ENCODE measurements at places on chromosomes 5 and 9.
A peak's percentile ranks its signal among the peaks of the same experiment; 100 is the strongest.

DNA sequence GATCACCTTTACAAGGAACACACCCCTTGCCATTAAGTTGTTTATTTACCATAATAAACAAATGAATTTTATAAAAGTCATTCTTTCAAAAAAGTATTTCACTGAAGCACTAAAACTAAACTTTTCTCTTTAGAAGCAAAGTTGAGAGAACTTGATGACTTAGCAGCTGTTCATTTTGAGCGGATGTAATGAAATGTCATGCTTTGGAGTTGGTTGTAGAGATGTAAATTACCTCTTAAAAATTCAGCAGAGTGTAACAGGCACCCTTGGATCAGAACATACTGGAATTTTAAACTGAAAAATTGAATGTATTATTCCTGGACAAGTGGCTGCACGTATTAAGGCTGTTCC is 617.2 kb downstream of the PDE4D start:
- DNase-seq = no peak

DNA sequence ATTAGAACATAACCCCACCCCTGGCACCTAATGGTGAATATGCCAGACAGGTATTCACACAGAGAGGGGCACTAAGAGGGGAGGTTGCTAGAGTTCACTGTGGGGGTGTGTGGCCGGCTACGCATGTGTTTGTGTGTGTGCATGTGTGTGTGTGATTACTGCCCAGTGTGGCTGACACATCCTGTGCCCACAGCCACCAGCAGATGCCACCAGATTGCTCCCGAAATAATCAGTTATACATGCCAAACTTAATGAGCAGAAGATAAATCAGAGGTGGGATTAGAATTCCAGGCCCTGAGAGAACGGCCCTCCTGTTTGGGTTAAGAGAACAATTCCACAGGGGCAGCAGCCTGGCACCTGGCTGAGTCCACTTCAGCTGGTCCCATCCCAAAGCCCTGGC is 91.8 kb upstream of the TBCA start:
- DNase-seq = no peak

DNA sequence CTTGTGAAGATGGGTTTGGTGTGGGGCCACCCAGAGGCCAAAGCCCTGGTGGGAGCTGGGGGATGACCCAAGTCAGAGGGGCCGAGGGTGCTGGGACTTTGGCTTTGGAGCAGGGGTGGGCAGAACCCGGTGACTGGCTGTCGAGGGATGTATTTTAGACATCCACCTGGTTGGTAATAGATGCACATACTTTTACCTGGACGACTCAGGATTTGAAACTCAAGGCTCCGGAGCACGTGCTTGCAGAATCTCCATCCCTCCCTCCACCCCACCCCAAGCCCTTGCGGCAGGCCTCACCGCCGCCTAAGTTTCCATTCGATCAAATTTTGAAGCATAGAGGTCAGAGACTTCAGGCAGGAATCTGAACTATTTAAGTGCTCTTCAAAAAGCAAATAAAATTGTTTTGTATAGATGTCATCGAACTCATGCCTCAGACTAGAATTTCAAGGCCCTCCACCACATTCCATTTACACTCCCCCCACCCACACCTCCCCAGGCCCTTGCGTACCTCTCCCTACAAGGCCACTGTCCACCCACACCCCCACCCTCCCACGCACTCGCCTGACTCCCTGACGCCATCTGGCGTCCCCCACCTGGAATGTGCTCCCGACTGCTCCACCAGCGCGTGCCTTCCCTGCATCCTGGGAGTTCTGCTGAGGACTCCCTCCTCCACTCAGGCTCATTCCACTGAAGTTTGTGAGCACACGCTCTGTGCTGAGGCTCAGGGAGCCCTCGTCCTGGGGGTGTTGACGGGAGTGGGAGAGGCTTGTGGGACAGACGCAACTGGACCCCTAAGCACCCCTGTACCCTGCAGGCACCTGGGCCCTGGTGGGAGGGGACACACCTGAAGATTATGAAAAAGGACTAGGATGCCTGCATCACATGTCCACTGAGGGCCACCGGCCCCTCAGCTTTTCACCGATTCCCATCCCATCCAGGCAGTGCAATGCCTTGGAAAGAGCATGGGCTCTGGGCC is 56.4 kb upstream of the RPL26L1 start:
- DNase-seq = no peak

- DNase-seq = no peak
Measured at GRCh38 chr5:151625285-151625684, 34.2 kb upstream of the FAT2 start.

DNA sequence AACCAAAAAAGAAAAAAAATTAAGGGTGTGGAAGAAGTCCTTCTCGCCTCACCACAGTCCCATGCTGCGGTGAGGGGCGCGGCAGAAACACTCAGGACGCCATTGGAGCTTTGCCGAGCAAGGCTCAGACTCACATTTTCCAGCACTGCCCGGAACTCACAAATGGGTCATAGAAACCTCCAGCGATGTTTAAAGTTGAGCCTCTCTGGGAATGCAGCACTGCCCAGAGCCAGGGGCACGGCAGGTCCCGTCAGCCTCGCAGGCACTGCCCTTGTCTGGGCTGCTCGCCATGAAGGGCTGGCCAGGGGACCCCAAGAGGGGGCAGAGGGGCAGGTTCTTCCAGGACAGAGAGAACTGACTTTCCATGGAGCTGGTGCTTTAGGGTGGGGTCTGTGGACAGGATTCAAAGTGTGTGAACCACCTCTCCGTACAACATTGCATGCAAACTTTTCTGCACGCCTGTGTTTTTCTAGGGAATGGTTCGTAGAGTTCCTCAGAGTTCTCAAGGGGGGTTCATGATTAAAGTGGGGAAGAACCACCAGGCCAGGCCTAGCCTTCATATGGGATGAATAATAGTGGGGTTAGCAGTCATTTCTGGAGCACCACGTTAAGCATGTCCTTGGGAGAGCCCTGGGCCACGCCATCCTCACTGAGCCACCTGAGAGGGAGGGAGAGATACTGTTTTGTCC is 38.4 kb downstream of the PRRX2 start:
- DNase-seq = no peak

GRCh38 chr9:126875756-126876510 is 15.5 kb downstream of the ZBTB34 start:
- no peak for DNase-seq

- no peak for DNase-seq
Measured at GRCh38 chr5:16812911-16813310, 123.2 kb downstream of the MYO10 start.

DNA sequence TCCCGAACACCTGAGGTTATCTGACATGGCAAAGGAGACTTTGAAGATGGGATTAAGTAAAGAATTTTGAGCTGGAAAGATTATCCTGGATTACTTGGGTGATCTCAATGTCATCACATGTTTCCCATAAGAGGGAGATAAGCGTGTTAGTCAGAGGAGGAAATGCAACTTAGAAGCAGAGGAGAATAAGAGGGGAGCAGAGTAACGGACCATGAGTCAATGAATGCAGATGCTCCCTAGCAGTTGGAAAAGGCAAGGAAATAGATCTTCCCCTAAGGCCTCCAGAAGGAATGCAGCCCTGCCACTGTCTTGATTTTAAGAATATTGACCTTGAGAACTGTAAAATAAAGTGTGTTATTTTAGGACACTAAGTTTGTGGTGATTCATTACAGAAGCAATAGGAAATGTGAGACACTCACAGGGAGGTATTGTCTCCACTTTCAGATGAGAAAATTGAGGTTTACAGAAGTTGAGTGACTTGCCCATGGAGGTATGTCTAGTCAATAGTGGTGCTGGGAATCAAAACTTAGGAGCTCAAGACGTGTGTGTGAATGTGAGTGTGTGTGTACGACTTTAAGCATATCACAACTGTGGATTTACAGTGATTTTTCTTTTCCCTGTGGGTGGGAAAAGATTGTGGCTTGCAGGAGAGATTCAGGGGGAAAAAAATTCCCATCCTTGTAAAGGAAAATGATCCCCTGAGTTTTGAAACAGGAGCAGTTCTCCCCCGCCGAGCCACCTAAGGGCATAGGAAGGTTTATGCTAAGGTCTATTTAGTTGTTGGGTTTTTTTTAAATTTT is 125.3 kb downstream of the TRIM32 start:
- DNase-seq = no peak

DNA sequence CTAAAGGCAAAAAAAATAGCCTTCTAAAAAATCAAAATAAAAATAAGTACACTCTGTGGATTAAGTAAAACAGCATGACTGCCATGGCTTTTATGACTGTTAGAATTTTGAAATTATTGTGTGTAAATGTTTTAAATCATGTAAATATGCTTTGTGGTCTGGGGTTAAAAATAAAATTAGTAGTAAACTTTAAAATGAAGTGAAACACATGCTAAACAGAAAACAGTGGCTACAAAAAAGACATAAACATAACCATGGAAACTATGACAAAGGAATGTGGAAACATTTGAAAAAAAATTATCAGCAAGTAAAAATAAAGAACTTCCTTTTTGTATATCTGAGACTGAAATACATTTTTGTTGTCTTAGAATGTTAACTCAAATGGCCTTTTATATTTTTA is 134.5 kb upstream of the SPEF2 start:
- no peak for DNase-seq

DNA sequence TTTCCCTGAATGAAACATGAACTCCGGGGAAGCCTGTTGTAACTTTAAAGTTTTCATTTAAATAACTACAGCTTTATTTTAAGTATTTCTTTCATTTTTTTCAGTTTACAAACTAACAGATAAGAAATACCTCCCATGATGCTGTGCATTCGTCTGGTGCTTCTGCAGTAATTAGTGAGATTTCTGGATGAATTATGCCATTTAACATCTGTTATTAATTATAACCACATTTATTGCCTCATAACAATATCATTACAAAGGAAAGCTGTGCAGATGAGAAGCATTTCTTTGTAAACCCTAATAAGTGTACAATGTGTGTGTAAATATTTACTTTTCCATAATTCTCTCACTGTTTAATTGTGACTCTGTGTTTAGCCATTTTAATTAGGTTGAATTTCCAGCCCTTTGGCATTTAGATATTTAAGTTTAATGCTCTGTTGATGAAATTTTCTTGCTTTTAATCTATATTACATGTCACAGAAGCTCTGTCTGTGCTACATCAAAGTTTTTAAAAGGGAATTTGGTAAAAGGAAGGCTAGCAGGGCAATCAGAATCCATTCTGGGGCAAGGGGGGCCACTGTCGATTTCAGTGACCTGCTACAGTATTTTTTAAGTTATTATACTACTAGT is 418.0 kb downstream of the SPATA31D1 start:
- no peak for DNase-seq

GRCh38 chr9:125983681-125984080 is 236.5 kb downstream of the PBX3 start:
- DNase-seq = no peak

- no peak for DNase-seq
Measured at GRCh38 chr9:132031467-132032237, 48.0 kb downstream of the MED27 start.

DNA sequence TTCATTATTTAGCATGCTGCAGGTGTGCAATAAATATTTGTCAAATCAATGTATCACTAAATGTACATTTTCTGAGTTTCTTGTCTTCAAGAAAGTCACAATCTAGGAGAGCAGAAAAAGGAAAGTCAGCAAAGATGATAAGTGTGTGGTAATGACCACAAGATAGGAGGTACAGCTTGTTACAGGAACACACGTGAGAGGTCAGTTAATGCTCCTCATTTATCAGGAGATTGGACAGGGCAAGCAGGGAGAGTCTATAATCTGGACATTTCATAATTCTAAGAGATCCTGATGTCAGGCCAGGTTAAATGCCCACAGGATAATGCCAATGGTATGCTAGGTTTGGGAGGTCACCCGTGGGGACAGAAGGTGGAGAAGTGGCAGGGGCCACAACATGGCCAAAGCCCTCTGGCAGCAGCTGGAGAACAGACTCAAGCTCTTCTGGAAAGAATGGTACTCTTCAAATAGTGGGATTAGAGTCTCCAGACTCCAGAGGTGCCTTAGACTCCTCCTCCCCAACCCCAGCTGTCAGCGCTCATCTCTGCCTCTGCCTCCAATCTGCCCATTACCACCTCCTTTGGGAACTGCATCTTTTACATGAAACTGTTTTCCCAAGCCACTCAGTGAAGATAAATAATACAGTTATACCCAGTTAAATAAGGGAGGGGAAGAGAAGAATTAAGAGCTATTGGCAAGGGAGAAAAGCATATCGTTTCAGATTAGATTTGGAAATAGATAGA is 114.3 kb downstream of the ASTN2 start:
- DNase-seq = no peak

DNA sequence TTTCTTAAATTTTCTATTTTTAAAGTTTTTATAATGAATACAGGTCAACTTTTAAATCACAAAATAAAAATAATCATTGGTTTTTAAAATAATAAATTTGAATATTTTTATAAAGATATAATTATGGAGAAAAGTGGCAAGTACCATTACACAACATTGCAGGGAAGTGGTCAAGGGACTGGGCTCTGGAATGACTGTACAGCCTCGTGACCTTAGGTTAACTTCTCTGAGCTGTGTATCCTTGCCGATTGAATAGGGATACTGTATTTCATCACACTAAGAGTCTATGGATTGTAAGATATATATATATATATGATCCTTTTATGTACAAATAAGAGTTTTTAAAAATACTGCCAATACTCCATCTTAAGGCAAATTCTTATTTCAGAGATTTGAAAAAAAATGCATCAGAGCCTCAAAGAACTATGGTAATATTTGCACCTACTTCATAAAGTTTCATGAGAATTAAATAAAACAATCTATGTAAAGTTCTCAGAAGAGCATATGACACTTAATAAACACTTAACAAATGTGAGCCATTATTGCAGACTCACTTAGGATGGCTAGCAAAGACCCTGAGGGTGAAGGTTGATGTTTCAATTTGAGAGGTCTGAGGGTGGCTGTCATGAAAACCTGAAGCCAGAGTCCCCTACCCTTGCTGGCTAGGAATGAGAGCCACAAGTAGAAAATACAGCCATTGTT is 136.5 kb downstream of the CCDC192 start:
- peak; percentile 9 for DNase-seq

- no peak for DNase-seq
Measured at GRCh38 chr9:17622749-17623148, 43.9 kb downstream of the SH3GL2 start.

GRCh38 chr9:89010526-89011111 is 19.4 kb downstream of the S1PR3 start:
- no peak for DNase-seq

DNA sequence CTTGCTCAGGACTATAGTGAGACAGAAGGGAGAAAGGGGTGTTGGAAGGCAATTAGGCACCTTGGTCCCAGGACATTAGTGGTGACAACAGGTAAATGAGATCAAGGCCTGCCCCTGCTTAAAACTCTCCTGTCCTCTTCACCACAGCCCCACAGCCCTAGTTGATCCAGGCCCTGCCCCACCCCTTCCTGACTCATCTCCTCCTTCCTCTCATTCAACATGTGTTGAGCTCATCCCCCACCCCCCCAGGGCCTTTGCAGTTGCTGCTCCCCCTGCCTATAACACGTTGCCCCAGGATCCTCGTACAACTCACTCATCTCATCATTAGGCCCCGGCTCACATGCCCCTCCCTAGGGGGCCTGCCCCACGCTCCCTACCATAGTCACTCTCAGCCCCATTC is 66.8 kb downstream of the TSPAN17 start:
- no peak for DNase-seq
